Fibroblast of lung (primary cell): ENCODE measurements at places on chromosomes 1 and 21.

- H3K27ac ChIP-seq = no peak overlapping the region
- H3K27me3 ChIP-seq = no peaks in the 10 kb centered on the region
- H3K4me1 ChIP-seq = no peaks in the 10 kb centered on the region
- DNase-seq = peak; percentile 29
- no peaks in the 10 kb centered on the region for H3K36me3 ChIP-seq
- no peak overlapping the region for H3K4me3 ChIP-seq
Observed at GRCh38 chr1:240189386-240189989, 97.8 kb downstream of the FMN2 start.

DNA sequence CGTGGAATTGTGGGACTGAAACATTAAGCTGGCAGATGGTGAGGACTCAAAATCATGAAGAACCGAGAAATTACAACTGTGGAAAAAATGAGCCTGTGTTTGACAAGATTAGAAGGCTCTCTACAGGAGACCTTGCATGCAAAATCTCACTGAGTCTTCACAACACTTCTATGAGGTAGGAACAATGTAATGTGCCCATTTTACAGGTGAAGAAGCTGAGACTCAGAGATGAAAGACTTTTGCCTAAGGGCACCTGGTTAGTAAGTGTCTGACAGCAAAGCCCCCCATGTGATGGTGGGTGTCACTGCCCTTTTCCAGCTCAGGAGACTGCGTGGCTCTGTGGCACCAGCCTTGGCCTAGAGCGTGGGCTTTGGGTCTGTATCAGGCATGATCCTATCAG lies 21.0 kb downstream of the OPRD1 start:
- no peak overlapping the region for H3K27ac ChIP-seq
- no peaks in the 10 kb centered on the region for H3K27me3 ChIP-seq
- no peak for DNase-seq
- no peak overlapping the region for H3K4me3 ChIP-seq
- H3K36me3 ChIP-seq = no peaks in the 10 kb centered on the region
- H3K4me1 ChIP-seq = no peaks in the 10 kb centered on the region

GRCh38 chr1:45612941-45613579 lies 10.8 kb downstream of the CCDC17 start:
- H3K27me3 ChIP-seq = no peaks in the 10 kb centered on the region
- no peak overlapping the region for H3K4me3 ChIP-seq
- peaks cover 12% of the 10 kb centered on the region for H3K36me3 ChIP-seq
- no peak overlapping the region for H3K27ac ChIP-seq
- no peaks in the 10 kb centered on the region for H3K4me1 ChIP-seq

GRCh38 chr1:103107741-103108375 lies 464 bp downstream of the COL11A1 start:
- H3K27me3 ChIP-seq = no peaks in the 10 kb centered on the region
- H3K4me3 ChIP-seq = no peak overlapping the region
- no peak for DNase-seq
- no peaks in the 10 kb centered on the region for H3K4me1 ChIP-seq

GRCh38 chr1:115219927-115220326 lies 118.1 kb downstream of the NGF start:
- no peak overlapping the region for H3K27ac ChIP-seq
- H3K27me3 ChIP-seq = no peaks in the 10 kb centered on the region
- H3K4me3 ChIP-seq = no peak overlapping the region
- no peak for DNase-seq

DNA sequence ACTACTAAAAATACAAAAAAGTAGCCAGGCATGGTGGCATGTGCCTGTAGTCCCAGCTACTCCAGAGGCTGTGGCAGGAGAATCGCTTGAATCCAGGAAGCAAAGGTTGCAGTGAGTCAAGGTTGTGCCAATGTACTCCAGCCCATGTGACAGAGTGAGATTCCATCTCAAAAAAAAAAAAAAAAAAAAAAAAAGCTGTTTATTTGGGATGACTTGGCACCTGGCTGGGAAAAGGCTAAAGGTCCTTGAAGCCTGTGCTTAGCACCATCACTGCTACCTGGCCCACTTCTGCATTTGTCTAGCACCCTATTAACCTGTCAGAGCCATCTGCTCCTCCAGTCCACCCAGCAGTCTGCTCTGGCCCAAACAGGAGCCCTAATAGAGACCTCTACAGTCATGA lies 25.0 kb downstream of the PRDX6 start:
- H3K27me3 ChIP-seq = no peaks in the 10 kb centered on the region
- no peaks in the 10 kb centered on the region for H3K4me1 ChIP-seq
- H3K36me3 ChIP-seq = no peaks in the 10 kb centered on the region
- no peak for DNase-seq
